Hematopoietic multipotent progenitor cell treated with erythropoietin and hydrocortisone succinate and interleukin-3 and kit ligand, for 17 days (in vitro differentiated cells): ENCODE measurements at places on chromosomes 1 and 21.

- peak; percentile 64 for DNase-seq
These were observed 26.4 kb upstream of the IGSF3 start for GRCh38 chr1:116693759-116694480.

DNA sequence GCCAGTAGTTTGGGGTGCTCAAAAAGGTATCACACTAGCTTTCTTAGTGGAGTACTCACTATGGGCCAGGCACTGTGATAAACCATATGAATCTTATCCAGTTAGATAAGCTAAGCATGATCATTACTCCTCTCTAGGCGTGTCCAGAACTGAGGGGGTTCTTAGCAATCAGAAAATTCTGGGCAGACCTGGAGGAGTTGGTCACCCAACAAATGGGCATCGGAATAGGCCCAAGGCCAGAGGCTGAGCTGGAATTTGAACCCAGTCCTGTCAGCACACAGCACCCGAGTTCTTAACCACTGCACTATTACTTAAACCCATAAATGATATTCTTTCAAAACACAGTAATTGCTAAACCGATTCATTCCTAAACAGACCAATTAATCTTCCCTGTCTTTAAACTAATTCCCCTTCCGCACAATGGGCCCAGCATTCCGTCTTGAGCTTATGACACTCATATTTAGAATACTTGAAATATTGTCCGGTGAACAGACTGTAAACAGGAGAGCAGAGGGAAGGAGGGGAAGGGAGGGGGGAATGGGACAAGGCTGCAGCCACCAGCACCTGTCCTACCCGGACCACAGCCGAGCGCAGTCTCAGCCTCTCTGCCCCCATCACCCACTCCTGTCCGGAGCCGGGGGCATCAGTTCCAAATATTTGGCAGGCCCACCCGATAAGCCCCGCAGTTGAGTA, 113.0 kb upstream of the GADD45A start:
- no peak for DNase-seq

DNA sequence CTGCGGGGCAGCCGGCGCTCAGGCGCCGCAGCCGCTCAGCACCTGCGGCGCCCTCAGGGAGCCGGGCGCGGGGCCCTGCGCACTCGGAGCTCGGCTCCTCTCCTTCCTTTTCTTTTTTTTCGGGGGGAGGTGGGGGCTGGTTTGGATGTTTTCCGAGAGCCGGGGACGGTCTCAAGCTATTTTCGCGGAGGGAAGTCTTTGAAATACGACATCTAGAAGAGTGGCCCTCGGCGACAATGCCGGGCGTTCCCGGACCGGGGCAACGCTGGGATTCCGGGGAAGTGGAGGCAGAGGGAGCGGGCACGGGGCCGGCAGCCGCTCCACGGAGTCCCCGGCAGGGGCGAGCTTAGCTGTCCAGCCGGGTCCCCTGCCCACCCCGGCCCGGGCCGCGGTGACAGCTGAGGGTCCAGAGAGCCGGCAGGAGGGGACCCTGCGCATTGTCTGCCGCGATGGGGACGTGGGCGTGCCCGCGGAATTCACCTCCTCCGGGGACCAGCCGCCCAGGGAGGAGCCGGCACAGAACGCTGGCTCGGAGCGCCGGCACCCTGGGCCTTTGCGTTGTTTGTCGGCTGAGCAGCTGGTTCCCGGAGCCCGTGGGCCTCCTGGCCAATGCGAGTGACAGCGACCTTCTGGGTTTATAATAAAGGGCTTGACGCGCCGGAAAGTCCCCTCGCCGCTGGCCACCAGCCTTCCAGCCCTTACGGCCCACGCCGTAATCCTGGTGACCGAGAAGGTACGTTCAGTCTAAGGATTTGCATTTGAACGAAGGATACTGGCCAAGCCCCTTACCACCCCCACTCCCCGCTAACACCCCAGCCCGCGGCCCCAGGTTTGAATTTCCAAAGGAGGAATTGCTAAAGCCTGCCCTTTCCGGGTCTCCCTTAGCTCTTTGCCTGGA, 582 bp downstream of the SLC37A1 start:
- no peak for DNase-seq

DNA sequence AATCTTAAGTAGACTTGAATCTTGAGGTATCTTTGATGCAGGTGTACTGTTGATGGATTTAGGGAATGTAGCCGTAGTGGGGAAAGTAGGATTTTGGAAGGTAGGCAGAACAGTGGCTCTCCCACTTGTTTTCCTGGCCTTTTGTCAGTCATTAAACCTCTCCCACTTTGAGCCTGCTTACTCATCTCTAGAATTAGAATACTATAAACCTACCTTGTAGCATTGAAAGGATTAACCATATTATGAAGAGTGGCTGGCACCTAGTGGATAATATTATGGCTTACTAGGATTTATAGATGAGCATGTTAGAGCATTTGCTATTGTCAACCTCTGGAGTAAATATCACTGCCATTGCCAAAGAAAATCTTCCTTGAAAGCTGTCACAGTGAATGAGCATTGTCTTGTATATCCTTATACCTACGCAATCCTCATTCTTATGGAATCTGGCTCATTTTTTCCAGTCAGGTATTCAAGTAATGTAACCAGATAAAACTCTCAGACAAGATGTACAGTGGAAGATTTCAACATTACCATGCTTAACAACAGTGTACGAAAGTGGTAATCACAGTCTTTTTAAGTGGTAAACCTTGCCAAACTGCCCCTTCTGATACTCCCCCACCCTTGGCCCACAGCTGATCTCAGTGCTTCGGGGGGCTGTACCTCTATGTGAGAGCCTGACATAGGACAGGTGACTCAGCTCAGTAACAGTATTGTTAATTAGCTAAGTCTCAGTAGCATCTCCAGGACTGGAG, 44.4 kb downstream of the SH3GLB1 start:
- no peak for DNase-seq

DNA sequence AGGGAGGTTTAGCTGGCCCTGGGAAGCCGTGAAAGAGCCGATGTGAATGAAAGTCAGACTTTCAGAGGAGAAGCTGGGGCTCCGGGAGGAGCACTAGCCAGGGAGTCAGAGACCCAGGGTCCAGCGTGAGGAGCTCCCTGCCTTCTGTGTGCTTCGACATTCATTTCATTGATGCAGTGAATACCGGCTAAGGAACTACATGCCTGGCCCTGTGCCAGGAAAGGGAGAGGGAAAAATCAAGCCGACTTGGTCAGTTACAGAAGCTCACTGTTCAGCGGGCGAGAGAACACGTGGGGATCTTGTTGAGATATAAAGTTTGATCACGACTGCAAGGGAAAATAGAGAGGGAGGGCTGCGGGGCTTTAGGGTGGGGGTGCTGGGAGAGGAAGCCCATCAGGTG, 76.7 kb upstream of the RUNX3 start:
- DNase-seq, result no peak

DNA sequence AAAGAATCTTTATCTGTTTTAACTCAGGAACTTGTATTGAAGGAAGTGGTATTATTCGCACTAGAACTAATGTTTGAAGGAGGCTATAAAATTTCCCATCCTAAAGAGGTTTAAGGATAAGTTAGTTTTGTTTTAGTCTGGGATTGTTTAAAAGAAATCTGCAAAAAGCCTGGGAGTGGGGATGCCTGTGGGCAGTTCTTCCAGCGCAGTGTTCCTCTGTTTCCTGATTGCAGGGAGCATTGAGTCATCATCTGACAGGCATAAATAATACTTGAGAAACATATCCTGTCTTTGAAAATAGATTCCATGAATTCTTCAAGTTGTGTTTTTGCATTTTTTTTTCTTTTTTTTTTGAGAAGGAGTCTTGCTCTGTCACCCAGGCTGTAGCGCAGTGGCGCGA, 350.8 kb upstream of the PTBP2 start:
- no peak for DNase-seq

- no peak for DNase-seq
These were observed 55.9 kb downstream of the ZBTB18 start for GRCh38 chr1:244106837-244107493.

DNA sequence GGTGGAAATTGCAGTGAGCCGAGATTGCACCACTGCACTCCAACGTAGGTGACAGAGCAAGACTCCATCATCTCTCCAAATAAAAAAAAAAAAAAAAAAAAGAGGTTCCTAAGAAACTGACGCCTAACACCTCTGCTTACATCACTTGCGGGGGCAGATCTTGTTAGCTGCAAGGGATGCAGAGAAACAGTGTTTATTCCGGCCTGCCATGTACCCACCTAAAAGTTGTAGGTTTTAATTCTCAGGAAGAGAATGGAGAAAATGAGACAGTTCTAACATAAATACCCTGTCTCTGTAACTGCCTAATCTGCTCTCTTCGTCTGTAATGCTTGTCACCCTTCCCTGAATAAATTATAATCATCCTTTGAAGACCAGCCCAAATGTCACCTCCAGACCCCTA, 9.0 kb upstream of the SRSF4 start:
- no peak for DNase-seq

DNA sequence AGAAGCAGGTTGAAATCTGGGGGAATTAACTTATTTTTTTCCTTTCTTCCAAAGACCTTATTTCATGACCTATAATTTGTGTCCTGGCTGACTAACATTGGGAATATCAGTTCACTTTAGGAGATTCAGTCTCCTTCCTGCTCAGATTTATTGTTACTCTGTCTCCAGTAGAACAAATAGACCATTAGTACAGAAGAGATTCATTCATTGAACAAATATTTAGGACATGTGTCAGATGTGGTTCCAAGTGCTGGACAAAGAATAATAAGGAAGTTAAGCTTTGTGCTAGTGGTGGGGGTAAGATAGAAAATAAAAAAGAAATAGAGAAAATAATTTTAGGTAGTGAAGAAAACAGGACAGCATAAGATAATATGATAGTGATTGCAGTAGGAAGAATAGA, 20.3 kb downstream of the ZMYM4 start:
- DNase-seq, result no peak

DNA sequence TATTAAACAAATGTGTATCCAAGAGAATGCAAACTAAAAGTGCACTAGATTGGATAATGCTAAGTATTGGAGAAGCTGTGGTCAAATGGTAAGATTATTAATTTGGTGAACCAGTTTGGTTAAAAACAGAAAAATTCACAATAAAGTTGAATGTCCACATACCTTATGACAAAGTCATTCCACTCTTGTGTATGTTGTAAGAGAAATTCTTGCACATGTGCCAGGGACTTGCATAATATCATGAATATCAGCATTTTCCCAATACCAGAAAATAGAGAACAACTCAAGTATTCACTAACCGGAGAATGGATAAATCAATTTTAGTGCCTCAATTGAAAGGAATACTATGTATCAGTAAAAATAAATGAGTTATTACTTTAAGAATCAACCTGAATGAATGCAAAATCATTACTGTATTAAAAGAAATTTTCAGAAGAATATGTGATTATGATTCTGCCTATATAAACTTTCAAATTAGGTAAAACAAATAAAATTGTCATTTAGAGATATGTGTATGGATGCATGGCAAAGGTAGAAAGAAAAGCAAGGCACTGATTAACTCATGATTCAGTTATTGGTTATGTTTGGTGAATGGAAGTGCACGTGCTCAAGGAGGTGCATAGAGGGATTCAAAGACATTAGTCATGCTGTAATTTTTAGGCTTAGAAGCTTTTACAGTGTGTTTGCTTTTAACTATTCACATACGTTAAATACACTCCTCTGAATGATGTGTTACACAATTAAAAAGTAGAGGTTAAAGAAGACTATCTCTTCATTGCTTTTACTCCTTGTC, 217.4 kb upstream of the KCNK2 start:
- no peak for DNase-seq

- DNase-seq, result peak; percentile 19
These were observed 16.5 kb downstream of the PTCH2 start for GRCh38 chr1:44826375-44827196.

GRCh38 chr1:26861889-26862378, 1.0 kb upstream of the SFN start:
- no peak for DNase-seq

DNA sequence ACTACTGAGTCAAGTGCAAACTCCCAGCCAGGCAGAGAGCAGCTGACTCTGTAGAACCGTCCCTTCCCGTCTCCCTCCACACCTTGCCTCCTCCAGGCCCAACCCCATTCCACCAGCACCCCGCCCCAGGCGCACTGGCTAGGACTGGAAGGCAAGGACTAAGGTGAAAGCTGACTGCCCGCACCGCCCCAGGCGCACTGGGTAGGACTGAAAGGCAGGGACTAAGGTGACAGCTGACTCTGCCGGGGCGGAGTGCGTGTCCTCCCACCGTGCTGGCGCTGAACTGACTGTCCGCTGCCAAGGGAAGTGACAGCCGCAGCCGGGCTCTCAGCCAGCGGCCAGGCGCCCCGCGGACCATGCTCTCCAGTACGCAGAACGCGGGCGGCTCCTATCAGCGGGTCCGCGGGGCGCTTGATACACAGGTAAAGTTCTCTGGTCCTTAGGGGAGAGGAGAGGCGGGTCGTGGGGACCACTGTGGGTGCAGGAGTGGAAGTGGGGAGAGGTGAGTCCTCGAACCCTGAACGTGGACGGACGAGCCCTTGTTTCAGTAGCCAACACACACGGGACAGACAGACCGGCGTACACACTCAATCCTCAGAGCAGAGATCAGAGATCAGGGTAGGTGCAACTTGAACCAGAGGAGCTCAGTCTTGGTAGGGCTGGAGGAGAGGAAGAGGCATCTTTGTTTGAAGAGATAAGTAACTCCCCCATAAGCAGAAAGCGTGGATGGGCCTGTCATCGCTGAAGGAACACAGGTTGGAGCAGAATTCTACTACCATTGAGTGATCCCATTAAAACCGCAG, 58.0 kb downstream of the RBM11 start:
- peak; percentile 90 for DNase-seq

- DNase-seq, result no peak
These were observed 31.8 kb upstream of the ZNF644 start for GRCh38 chr1:91053630-91054029.
